NCI-H2029 (cell line): ENCODE measurements at places on chromosomes 12 and 14.
A peak's percentile ranks its signal among the peaks of the same experiment; 100 is the strongest.

GRCh38 chr12:114342656-114343055 is 63.3 kb downstream of the TBX5 start:
- DNase-seq = no peak

- DNase-seq = no peak
Measured at GRCh38 chr12:126891789-126892188, 1375.2 kb upstream of the TMEM132C start.

GRCh38 chr14:52850451-52850909 is 59.1 kb upstream of the GNPNAT1 start:
- DNase-seq = no peak

- DNase-seq = no peak
Measured at GRCh38 chr12:2323532-2324255, 270.9 kb downstream of the CACNA1C start.

- DNase-seq = no peak
Measured at GRCh38 chr12:95982602-95983001, 13.5 kb downstream of the HAL start.

DNA sequence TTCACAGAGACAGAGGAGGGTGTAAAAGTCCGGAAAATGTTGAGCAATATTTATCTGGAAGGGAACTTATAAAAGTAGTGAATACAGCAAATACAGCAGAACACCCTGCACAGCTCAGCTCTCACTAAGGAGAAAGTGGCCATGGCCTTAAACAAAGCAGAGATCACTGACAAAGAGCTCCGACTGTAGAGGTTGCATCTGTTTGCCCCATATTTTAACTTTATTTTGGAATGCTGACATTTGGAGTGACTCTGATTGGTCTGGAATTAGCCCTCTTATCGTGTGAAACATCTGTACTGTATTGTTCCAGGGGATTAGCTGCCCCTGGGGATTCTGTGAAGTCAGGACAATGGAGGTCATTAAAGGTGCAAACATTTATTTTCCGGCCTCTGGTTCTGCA is 1275.7 kb upstream of the FLRT2 start:
- no peak for DNase-seq

- DNase-seq = no peak
Measured at GRCh38 chr14:23171222-23171975, 12.1 kb downstream of the SLC7A8 start.

GRCh38 chr12:116691636-116692035 is 46.2 kb downstream of the SPRING1 start:
- DNase-seq = no peak

DNA sequence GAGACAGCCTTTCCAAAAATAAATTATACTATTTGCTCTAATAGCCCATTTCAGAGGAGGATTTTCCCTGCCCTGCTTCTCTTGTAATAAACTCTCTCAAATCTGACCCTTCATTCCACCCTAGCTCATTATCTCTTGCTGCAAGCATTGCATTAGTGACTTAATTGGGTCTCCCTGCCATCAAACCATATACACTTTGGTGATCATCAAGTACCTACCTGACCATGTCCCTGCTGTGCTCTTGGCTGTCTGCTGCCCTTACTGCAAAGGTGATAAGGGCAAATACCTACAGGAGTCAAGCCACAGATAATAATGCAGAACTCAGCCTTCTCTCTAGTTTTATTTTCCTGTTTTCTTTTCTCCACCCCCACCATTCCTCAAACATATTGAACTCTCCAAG is 88.4 kb downstream of the LIN7A start:
- no peak for DNase-seq

- DNase-seq = no peak
Measured at GRCh38 chr12:106089935-106090334, 48.8 kb downstream of the NUAK1 start.

DNA sequence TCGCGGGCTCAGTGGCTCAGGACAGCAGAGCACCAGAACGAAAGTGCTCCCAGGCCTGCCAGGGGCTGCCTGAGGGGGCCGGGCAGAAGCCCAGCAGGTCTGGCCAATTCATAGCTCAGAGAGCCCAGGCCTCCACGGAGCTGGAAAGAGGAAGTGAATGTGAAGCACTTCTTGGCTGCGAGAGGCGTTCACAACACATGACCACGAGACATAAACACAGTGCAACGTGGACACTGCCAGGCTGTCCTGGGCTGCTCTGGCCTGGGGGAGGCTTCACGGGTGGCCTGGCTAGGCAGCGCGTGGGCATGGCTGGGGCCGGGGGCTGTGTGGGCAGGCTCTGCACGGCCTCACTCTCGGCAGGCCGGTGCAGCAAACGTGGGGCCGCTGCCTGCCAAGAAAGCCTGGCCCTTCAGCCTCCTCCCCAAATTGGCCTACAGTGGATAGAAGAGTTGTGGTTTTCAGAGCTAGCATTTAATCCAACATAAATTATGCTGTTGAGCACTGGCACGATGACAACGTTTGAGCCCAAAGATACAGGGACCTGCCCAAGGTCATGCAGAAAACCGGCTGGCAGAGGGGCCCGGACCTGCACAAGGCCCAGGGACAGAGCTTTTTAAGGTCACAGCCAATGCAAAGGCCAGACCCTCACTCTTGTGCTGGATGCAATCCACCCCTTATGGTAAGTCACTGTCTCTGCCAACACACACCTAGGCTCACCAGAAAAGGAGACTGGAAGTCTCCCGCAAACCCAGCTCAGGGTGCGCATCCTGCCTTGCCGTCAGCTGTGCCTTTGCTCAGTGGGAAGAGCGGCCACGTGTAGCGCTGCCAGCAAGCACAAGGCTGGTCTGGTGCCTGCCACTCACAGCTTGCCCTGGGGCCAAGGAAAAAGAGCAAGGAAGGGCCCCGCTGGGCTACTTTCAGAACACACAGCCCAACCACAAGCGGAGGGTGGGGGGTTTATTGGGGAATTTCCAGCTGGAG is 8.6 kb downstream of the SLC25A29 start:
- DNase-seq = no peak

DNA sequence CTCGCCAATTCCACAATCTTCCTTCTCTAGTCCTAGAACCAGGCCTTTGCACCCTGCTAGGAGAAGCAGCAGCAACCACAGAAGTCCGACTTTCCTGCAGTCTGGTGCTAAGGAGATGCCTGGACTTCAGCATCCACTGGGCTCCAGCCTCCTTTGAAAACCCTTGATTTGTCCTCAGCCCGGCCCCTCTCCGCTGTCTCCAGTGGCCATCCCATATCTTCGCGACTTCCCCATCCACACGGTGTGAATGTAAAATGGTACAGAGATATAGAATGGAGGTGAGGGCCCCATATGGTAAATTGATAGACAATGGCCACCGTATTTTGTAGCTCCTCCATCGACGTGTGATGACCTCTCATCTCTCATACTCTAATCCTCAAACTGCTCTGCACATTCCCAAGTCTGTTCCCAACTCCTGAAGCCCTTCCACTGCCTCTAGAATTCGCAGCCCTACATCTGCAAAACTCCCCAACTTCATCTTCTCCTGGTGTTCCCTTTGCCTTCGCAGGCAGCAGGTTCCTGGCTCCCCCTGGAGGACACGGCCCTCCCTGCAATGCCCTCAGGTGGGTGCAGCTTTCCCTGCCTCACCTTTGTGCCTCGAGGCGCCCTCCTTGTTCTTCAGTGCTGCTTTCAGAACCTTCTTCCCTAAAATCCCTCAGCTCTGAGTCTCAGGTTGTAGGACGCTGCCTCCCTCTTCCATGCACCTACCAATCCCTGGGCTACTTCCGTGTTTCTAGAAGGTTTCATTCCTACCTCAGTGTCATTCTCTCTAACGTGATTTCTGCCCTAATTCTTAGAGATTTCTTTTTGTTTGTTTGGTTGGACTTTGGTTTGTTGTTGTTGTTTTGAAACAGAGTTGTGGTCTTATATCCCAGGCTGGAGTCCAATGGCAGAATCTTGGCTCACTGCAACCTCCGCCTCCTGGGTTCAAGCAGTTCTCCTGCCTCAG is 36.7 kb downstream of the TMBIM6 start:
- no peak for DNase-seq

GRCh38 chr12:63911341-63911740 is 66.8 kb downstream of the SRGAP1 start:
- no peak for DNase-seq

DNA sequence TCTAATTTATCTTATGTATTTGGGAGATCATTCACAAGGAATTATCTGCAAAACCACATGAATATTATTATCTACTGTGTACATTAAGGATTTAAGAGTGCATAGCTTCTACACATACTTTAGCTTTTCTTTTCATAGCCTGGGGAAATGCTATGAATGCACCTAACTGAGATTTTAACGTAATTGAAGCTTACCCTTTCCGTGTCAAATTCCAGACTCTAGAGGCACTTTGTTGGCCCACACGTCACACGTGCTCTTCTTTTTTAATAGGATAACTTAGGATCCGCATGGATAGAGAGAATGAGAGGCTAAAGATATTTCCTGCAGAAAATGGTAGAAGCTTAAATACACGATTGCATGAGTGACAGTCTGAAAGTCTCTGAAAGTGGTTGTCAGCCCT is 481.1 kb downstream of the PCNX1 start:
- no peak for DNase-seq

DNA sequence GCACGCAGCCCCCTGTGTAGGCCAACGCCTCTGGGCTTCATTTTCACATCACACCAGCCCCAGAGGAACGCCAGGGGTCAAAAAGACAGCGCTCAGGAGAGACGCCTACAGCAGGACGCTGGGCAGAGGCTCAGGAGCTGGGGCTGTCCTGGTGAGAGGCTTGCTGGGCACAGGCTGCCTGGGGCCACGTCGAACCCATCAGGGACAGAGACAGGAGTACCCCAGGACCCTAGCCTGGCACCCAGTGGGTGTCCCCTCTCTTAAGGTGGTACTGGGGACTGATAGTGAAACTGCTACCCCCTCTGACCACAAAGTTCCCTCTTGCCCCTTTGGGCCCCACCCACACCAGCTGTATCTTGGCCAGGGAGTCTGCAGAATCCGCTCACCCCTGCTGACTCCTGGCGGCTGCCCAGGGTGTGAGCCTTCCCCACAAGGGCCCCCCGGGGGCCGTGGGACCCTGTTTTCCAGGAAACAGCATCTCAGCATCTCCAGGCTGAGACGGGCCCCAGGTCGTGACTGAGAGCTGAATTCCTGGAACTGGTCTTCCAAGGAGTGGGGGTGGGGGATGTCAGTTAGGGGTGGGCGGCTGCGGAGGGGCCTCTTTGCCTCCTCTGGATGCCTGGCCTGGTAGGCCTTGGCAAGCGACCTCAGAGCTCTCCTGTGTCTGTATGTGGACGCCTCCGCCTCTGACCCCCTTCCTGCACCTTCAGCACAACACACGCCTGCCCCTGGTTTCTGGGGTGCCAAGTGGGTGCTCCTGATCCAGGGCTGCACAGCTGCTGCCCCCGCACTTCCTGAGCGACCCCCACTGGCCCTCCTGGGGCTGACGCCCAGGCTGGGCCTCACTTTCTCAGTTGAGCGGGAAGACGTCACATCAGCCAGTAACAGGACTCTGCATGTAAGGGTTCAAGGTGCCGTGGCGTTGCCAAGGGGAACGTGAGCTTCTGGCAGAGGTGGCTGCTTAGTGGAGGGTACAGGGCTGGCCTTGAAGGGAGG is 321.9 kb upstream of the RTL1 start:
- no peak for DNase-seq

DNA sequence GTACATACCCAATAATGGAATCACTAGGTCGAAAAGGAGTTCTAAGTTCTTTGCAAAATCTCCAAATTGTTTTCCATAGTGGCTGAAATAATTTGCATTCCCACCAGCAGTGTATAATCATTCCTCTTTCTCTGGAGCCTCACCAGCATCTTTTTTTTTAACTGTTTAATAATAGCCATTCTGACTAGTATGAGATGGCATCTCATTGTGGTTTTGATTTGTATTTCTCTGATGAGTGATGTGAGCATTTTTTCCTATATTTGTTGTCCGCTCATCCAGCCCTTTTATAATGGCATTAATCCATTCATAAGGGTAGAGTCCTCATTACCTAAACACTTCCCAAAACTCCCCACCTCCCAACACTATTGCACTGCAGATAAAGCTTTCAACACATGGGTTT is 278.3 kb downstream of the SEC23A start:
- DNase-seq = no peak

GRCh38 chr14:95619785-95620417 is 66.3 kb upstream of the TCL1B start:
- DNase-seq = peak; percentile 27

GRCh38 chr14:61217516-61217915 is 63.6 kb downstream of the TMEM30B start:
- no peak for DNase-seq

- no peak for DNase-seq
Measured at GRCh38 chr12:121693155-121693687, 19.3 kb upstream of the TMEM120B start.

DNA sequence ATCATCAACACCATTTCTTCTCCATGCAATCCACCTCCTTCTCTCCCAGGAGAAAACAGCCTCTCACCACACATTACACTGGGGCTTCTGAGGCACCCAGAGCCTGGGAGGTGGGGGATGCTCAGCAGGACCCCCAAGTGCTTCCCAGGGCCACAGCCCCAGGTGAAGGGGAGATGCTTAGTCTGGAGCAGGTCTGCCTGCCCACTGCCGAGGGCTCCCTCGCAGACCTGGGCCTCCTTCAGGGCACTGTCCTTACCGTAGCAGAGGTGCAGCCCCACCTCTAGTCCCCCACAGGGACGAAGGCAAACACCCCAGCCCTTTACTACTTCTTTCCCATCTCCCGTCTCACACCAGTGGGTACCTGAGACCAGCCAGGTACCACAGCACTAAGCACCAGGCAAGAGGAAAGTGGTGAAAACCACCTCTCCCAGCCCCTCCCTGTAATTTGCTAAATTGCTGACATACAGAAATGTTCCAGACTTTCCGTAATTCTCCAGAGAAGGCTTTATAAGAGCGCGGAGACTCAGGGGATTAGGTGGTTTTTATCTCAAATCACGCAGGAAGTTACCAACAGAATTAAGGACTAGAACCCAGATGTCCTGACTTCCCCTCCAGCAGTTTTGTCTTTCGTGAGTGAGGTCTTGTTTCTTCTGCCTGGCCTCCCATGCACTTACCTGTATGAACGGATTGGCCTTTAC is 59.0 kb downstream of the PLEKHG3 start:
- no peak for DNase-seq

DNA sequence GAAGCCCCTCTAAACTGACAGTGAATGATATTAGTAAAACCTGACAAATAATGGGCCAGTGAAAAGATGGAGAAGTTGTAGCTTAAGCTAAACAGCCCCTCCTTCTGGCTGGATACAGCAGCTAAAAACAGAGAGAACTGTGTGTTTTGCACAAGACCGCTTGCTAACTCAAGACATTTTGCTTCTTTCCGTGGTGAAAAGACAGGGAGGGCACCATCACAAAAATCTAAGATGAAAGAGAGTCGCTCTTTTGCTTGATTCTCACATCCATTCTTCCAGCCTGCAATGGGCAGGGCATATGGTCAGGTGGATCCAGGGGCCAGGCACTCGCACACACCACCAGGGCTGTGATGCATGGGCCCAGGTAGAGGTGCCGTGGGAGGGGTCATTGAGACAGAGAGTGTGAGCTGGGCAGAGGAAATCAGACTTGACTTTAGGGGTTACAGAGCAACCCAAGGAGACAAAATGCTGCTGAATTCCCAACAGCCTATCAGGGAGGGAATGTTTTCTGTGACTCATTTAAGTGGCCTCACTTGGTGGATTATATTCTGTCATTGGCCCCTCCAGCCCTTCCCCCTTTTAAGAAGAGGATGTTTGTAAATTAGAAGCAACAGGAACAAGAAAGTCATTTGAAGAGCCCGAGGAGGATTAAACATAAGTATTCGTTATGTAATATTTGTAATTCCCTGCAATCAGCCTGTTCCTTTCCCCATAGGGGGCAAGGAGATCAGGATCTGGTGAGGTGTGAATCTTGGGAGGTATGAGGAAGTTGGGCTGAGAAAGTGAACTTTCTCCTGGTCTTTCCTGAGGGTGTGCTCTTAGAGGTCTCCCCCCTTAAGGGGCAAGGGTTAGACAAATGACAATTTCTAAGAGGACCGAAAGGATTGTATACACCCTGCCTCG is 12.3 kb downstream of the EMP1 start:
- DNase-seq = no peak
